ENCODE measurements at places on chromosomes 5 and 9.

GRCh38 chr5:56406221-56406620 lies 173.1 kb upstream of the ANKRD55 start:
- DNase-seq, result no peak

- DNase-seq, result no peak
These were observed 250.8 kb upstream of the FBXL7 start for GRCh38 chr5:15249152-15249551.

GRCh38 chr5:174777583-174777982 lies 53.2 kb downstream of the MSX2 start:
- no peak for DNase-seq

GRCh38 chr5:81835814-81836367 lies 85.0 kb upstream of the SSBP2 start:
- no peak for DNase-seq

GRCh38 chr5:131064669-131065371 lies 100.2 kb downstream of the HINT1 start:
- DNase-seq, result no peak

DNA sequence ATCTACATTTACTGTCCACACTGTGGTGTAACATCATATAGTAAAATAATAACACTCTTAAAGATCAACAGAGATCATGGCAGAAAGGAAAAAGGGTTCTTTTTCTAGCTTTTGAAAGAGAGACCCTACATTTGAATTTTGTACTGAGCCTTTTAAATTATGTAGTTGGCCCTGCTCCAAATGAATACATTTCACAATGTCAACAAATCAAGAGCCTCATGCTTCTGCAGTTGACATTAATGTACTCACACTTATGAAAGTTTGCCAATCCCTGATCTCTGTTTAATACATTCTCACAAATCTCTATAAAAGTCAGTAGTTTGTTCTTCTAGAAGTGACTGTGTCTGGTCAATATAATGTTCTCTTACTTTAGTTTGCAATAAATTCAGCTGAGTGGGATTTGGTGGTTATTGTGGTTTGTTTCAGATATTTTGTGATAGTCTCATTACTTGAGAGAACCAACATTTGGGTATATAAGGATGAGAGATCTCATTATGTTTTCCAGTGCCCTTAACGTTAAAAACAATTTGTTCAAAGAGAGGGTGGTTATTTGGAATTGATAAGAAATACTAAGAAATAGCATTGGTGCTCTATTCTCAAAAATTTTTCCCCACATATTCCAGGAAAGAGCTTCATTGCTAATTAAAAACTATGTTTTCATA lies 277.8 kb upstream of the FTMT start:
- no peak for DNase-seq

- peak; percentile 41 for DNase-seq
These were observed 108.4 kb downstream of the PSD2 start for GRCh38 chr5:139903795-139904565.

GRCh38 chr5:109566361-109566760 lies 123.4 kb upstream of the MAN2A1 start:
- DNase-seq, result no peak

DNA sequence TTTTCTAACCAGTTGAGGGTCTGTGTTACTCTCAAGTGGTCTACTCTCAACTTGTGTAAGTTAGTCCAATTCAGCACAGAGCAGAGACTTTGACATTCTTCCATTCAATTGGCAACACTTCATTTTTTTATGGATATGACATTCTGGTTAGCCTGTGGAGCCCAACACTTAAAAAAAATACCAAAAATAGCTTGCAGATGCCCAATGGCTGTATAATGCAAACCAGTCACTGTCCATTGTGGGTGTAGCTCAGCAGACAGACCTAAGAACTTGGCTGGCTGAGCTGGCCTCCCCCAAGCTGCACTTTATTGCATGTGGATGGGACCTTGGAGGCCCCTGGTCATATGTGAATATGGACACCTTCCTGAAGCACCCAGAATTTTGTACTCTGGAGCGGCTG lies 103.2 kb downstream of the DPYSL3 start:
- no peak for DNase-seq

DNA sequence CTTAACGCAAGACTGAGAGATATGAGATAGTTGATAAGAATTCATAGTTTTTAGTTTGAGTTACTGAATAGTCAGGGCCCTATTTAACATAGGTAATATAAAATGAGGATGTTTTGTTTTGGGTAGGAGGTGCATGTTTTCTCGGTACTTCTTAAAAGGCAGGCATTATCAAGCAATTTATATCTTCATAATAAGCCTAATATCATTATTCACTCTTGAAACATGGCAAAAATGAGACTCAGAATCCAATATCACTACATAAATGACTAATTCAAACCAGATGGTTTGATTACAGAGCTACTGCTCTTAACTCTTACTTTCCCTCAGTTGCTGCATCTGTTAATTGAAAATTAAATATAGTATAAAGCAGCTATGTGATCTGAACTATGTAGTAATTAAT lies 2038.7 kb downstream of the EFNA5 start:
- DNase-seq, result no peak

GRCh38 chr5:139138809-139139208 lies 59.4 kb downstream of the SIL1 start:
- DNase-seq, result no peak

GRCh38 chr5:160702311-160702803 lies 149.7 kb downstream of the ATP10B start:
- no peak for DNase-seq

DNA sequence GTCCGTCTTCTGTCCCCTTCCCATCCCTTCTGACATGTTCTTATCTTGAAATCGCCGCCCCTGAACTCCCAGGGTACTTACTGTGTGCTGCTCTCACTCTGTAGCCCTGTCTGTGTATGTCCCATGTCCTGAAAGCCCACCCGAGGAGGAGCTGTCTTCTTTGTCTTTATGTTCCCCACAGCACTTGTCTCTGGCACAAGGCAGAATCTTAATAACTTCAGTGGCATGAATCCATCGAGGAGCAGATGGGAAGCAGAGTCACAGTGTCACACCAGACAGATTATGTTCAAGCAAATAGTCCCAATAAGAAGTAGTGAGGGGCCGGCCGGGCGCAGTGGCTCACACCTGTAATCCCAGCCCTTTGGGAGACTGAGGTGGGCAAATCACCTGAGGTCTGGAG lies 29.7 kb upstream of the LTC4S start:
- no peak for DNase-seq

- DNase-seq, result no peak
These were observed 8.4 kb upstream of the FAM81B start for GRCh38 chr5:95382801-95383200.

GRCh38 chr5:107464416-107464815 lies 206.3 kb downstream of the EFNA5 start:
- DNase-seq, result no peak

GRCh38 chr9:77194423-77194822 lies 17.1 kb downstream of the VPS13A start:
- DNase-seq, result no peak
